C1 segment of cervical spinal cord (tissue), 14 donors: ENCODE measurements at places on chromosomes 12 and 14.

DNA sequence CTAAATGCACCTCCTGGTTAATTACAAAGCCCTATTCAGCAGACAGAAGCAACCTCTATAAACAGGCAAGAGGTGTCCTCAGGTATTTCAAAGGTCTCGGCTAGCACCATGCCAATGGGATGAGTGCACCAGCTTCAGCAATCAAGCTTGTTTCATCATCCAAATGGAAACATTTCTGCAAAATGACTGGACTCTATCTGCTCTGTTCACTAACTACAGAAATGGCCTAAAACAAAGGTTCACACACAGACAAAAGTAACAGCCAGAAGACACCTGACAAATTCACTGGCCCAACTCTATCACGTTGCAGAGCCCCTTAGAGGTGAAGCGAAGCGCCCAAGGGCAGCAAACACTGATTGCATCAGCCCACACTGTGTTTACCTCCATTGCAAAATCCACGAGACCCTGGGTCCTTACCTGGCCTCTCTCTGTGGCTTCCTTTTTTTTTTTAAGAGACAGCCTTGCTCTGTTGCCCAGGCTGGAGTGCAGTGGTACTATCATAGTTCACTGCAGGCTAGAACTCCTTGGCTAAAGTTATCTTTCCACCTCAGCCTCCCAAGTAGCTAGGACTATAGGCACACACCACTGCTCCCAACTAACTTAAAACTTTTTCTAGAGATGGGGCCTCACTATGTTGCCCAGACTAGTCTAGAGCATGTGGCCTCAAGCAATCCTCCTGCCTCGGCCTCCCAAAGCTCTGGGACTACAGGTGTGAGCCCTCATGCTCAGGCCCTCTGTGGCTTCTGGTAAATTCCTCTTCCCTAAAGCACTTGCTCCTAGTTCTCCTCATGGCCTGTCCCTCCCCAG lies 8.5 kb upstream of the SYNE3 start:
- DNase-seq, result no peak

DNA sequence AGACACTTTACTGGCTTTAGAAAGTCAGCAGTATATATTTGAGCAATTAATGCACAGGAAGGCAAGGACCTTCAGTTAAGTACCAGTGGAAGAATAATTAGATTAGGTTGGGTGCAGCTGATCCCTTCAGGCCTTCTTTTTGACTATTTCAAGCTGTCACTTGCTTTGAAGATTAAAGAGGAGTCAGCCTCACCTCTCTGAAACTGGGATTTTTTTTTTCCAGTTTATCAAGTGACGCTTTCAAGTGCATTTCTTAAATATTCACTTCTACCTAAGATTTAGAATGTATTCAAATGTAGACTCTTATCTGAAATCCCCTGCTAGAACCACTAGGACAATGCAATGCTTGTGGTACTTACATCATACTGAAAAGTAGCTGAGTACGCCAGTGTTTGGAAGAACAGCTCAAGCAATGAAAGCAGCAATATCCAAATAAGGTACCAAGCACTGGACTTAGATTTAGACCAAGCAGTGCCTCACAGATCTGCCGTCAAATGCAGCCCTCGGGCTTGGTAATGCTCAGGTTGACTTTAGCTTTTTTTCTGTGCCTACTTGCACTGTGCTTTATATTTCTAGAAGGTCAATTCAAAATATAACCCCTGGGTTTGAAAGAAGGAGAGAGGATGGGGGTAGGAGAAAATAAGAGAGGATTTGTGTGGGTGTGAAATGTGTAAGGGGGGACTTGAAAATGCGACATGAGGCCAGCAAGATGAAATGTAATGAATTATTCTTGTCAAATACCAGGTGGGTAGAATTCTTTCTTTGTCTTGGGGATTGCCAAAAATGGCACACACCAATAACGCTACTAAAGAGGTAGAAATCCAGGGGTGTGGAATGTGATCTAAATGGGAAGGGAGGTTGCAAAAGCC lies 3.7 kb upstream of the FERMT2 start:
- DNase-seq, result no peak

DNA sequence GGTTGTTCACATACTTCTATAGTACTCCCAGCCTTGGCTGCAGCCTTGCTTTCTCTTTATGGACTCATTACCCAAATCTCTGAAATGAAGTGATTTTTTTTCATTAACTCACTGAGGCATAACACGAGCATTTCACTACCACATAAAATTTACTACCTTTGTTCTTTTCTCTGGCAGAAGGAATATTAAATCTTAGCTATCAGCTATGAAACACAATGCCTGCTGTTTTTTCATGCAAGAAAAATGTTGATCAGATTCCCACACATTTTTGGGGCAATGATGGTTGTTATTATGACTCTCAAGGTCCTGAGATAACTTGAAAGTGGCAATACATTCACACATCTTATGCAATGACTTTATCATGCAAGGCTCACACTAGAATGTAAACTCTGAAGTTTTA lies 225.3 kb upstream of the ATP2B1 start:
- no peak for DNase-seq

- DNase-seq, result no peak
These were observed 1.6 kb upstream of the SYNDIG1L start for GRCh38 chr14:74427651-74428050.

DNA sequence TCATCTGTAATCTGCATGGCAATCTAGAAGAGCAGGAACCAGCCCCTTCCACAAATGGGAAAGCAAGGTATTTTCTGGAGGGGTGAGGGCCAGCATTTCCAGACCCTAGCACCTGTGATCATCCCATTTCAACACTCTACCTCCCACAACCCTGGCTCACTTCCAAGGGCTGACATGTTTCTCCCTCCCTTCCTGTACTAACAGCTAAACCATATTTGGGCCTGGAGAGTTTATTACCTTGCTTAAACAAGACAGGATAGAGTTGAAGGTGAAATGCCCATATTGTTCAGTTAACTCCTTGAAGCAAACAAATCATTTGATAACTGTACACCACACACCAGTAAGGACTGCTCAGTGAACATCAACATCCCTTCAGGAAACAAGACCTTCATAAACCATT lies 158.4 kb downstream of the PPM1H start:
- no peak for DNase-seq

DNA sequence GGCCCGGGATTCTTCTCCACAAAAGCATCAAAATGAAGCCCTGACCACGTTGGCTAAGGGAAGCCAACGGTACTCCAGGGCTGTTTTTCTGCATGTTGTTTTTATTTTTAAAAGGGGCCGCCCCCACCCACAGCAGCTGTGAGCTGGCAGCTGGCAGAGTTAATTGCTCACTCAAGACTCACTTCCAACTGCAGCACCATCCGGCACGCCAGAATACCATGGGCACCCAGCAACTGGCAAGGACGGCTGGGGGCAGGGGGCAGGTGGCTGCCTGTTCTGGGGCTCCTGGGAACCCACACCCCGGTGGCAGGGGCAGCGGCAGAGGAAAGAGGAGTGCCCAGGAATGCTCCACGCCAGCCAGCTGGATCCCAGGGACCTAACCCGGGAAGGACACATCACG lies 44.3 kb downstream of the NCOR2 start:
- DNase-seq, result no peak

DNA sequence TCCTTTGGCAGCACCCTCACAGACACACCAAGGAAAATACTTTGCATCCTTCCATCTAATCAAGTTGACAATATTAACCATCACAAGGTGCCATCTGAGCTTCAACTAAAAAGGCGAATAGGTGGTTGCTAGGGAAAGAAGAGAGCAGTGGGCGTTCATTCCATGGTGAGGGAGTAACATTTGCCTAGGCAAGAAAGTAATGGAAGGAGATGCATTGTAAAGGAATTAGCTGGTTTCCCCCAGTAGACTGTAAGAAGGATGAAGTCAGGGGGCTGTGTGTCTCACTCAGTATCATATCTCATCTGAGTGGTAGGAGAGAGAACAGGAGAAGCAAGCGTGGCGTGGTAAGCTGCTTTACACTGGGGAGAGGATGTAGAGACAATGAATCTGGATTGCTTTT lies 34.7 kb downstream of the AKAP6 start:
- DNase-seq, result no peak

DNA sequence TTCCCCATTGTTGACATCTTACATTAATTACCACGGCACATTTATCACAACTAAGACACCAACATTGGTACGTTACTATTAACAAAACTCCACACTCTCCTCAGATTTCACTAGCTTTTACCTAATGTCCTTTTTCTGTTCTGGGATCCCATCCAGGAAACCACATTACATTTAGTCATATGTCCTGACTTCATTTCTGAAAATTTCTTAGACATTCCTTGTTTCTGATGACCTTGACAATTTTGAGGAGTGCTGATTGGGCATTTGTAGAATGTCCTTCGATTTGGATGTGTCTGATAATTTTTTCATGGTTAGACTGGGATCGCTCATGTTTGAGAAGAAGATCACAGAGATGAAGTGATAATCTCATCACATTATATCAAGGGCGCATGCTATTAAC lies 34.6 kb upstream of the ACSM4 start:
- no peak for DNase-seq

GRCh38 chr12:116140529-116140928 lies 137.0 kb downstream of the MED13L start:
- DNase-seq, result no peak

GRCh38 chr14:96730386-96730785 lies 66.8 kb upstream of the VRK1 start:
- DNase-seq, result no peak

DNA sequence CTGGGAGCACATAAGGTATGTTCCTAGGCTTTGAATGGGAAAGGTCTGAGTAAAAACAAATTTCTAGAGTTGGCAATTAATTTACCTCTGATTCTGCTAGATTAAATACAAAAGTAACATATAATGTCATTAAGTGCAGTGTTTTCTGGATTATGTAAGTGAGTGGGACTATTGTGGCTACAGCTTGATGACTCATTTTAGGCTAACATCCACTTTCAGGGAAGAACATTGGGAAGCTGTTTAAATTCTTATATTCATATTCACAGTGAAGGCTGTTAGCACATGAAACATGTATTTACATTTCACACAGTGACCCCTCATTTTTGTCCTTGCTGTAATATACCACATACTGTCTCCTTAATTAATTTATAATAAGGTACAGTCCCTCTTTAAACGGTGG lies 13.2 kb upstream of the BMAL2 start:
- DNase-seq, result no peak

DNA sequence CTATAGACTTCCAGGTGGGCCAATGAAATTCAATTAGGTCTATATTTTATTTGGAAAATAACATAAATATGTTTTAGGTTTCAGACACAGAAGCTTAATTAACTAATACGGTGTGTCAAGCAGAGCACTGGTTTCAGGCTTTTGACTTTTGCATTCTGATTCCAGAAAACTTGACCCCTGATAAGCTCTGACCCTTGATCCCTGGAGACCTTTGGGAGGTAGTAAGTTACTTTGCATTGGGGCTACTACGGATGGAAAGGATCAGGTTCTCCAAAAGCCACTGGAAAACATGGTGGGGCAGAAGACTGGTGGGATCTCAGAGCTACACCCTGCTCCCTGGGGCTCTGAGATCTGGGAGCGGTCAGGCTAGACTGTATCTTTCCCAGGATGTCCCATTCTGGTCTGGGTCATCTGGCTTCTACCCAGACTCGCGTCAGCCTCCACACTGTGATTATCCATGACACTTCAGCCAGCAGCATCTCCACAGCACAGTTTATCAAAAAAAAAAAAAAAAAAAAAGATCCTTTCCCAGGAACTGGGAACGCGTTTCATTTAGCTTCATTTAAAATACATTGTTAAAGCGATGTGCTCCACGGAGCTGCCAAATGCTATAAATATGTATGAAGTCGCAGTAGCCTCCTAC lies 17.8 kb upstream of the EMP1 start:
- no peak for DNase-seq
